Activated naive CD8-positive, alpha-beta T cell treated with anti-CD3 and anti-CD28 coated beads, Interleukin-2, amount 10 ng/mL, durations not matched to agents 7 days and 5 days (primary cell): ENCODE measurements at places on chromosomes 6 and 20. TPM values are rescaled to one million over a fixed set of nuclear protein-coding genes. Genes with fewer than 3 reads are reported as not detected.

Gene SASH1
- total RNA-seq, result not detected

Gene FAXC
- not detected for total RNA-seq

Gene DYNLT2
- total RNA-seq, result 2.9 TPM

Gene POM121L2
- total RNA-seq, result not detected

DNA sequence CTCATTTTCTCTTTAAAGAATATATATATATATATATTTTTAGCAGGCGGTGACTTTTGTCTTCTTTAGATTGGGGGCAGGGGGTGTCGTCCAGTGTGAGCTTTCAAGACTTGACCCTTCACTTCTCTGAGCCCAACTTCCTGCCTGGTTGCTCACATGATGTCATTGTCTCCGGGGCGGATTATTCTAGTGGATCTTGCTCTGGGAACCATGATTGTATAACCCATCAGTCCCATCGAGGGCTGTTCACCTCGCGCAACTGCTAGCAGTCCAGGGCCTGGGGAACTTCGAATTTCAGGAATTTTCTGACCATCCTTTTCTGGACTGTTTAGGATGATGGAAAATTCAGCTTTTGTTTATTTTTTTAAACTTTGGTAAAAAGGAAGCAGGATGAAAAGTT is 1.0 kb downstream of the IGF2R start:
- DNase-seq, result no peak

DNA sequence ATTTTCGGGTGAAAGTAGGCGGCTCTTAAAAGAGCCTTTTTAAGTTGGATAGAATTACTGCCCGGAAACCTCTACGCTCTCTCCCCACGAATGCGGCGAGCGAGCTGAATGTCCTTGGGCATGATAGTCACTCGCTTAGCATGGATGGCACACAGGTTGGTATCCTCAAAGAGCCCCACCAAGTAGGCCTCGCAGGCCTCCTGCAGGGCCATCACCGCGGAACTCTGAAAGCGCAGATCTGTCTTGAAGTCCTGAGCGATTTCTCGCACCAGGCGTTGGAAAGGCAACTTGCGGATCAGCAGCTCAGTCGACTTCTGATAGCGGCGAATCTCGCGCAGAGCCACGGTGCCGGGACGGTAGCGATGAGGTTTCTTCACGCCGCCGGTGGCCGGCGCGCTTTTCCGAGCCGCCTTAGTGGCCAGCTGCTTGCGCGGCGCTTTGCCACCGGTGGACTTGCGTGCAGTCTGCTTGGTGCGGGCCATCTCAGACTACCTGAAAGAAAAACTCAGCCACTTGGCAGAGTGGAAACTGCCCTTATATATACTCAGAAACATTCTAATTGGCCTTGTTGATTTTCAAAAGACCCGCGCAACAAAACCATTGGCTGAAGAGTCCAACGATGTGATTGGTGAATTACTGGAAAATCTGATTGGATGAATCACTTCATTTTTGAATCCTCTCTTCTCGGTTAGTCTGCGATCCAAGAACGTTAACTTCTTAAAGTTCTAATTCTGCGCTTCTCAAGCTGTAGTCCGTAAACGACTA is 93.9 kb upstream of the BTN3A2 start:
- peak; percentile 80 for DNase-seq

GRCh38 chr6:88493717-88494116 is 327.6 kb upstream of the CNR1 start:
- no peak for DNase-seq

GRCh38 chr6:109595998-109596397 is 95.0 kb downstream of the AK9 start:
- no peak for DNase-seq

GRCh38 chr6:20840675-20841074 is 306.4 kb downstream of the CDKAL1 start:
- no peak for DNase-seq

DNA sequence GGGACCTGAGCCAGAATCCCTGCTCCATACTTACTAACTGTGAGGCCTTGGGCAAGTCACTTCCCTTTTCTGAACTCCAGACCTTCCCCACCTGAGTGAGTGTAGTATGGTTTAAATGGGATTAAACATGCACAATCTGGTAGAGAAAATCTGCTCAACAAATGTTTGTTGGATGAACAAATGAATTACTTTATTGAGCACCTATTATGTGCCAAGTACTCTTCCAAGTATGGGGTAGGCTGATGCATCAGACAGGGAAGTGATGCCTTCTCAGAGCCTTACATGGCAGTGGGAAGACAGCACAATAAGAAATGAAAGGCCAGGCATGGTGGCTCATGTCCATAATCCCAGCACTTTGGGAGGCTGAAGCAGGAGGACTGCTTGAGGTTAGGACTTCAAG is 15.0 kb upstream of the LBP start:
- DNase-seq, result no peak

GRCh38 chr20:23143098-23143497 is 57.0 kb upstream of the CD93 start:
- DNase-seq, result no peak

DNA sequence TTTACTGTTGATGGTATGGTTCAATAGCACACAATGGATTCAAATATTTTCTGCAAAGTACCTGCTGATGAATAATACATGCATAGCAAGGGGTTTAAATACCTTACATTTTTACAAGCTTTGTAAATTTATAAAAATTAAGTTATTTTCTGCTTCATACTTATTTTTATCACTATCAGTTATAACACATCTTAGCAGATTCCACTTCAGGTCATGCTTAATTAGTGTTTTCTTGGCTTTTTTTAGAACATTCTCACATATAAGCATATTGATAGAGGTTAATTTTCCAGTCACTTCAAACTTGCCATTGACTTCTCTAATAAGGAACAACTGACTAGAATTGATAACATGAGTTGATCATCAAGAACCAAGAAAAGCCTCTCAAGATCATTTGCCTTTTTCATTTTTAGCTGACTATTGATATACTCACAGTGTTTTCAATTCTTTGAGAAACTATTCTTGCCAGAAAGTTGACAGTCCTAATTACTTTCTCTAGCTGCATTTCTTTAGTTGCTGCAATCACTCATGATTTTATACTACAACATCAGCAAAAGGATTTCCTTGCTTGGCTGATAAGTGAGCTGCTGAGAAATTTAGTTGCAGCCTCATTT is 25.8 kb downstream of the PTCHD4 start:
- no peak for DNase-seq

- DNase-seq, result no peak
Measured at GRCh38 chr6:159826968-159827647, 27.0 kb downstream of the PNLDC1 start.

DNA sequence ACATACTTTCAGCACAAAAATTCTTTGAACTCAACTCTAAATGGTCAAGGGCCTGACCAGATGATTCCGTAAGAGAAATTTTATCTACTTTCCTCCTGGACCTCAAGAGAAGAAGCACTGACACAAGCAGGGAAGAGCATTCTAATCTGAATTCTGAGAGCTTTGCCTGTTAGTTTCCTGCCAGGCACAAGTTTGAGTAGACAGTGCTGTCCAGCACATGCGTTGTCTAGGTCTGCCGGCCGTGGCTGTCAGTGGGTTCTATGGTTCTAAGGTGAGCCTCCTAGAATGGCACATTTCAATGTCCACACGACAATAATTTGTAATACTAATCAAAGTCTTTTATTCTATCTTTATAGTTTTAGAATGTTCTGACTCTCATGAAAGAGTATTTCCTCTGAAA is 91.9 kb downstream of the RFPL4B start:
- no peak for DNase-seq

- DNase-seq, result no peak
Measured at GRCh38 chr6:62367601-62368000, 81.6 kb upstream of the KHDRBS2 start.

DNA sequence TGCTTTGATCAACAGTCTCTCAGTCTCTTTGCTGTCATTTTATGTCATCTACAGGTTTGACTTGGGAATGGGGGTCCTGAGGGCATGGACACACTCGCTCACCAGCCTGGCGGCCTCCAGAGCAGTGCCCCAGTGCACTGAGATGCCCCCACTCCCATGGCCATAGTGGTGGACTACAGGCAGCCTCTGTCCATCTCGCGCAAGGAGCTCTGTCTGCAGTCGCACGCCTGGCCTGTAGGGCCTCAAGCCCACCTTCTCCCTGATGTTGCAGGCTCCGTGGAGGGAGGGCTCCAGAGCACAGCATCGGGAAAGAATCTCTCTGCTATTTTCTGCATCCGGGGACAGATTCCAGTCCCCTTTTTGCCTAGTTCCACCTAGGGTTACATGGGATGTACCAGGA is 22.6 kb downstream of the DDO start:
- no peak for DNase-seq

- peak; percentile 5 for DNase-seq
Measured at GRCh38 chr6:43219119-43219518, 10.2 kb downstream of the DNPH1 start.
